ENCODE measurements at places on chromosomes 12 and 14.

GRCh38 chr14:93792391-93792790 lies 4.1 kb upstream of the PRIMA1 start:
- no peak for DNase-seq

DNA sequence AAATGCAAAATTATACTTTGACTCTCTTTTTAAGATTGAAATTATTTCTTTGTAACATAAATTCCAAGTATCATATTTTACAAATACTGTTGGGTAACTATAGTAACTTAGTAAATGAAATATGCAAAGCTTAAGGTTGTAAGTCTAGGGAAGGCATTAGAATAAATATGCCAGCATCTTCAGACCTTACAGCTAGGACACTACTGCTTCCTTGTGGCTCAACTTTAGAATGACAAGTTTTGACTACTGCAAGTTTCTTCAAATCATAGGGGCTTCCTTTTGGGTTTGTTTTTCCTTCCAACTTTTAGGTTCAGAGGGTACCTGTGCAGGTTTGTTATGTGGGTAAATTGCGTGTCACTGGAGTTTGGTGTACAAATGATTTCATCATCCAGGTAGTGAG lies 17.7 kb upstream of the ANP32D start:
- no peak for DNase-seq

- no peak for DNase-seq
These were observed 57.7 kb downstream of the ADGRD1 start for GRCh38 chr12:131011165-131012079.

DNA sequence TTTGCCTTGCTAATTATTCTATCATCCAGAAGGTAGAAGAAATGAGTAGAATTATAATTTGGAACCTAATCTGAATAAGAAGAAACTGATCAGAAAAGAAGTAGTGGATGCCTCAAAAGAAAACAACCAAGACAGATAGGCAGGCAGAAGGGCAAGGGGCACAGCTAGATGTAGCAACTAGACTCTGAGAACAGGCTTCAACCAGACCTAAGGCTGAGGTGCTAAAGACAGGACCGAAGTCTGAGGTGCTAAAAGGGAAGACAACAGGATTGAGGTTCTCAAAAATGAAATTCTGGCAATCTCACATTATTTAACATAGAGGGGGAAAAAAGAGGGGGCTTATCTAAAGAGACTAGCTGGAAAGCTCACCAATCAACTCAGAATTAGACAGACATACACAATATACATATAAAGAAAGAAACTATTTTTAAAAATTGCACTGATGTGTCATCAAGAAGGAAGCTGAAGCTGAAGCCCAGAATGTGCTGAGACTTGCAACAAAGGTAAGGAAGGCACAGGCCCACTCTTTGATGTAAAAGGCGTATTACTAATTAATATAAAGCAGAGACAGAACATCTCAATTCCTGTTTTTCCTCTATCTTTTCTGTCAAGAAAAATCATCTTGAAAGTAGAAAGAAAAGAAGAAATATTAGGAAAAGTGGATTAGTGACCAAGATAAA lies 43.8 kb upstream of the CSRNP2 start:
- DNase-seq: no peak

DNA sequence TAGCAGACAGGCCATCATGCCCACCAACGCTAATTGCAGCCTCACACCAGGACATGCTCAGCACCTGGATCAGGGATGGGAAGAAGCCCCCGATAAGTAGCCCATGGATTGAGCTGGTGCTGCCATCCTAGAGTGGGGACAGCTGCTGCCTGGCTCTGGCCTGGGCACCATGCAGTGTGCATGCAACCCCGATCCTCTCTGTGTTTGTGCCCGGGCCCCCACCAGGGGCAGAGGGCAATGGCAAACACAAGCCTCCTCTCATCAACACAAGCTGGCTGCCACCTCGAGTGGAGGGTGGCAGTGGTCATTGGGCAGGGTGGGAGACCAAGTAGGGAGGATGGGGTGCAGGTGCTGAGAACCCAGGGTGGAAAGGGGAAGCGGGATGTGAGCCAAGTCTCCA lies 23.3 kb upstream of the SOCS2 start:
- DNase-seq: no peak

All from DMS79 treated with DMSO at 0.1 percent for 48 hours (cell line).